ENCODE measurements at places on chromosomes 12 and 14.
A peak's percentile ranks its signal among the peaks of the same experiment; 100 is the strongest.

DNA sequence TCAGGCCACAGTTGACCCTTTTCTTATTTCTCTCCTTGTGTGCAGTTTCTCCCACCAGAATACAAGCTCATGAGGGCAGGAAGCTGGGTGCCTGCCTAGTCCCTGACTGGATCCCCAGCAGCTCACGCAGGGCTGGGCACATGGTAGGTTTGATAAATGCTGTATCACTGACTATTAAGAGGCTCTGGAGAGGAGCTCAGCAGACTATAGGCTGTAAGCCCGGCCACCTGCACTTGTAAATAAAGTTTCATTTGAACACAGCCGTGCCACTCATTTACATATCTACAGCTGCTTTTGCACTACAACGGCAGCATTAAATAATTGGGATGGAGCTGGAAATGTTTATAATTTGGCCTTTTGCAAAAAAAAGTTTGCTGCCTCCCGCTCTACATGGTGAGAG is 32.0 kb downstream of the CHGA start:
- DNase-seq: no peak

GRCh38 chr12:123396954-123397353 is 13.0 kb downstream of the KMT5A start:
- DNase-seq: no peak

- DNase-seq: no peak
These were observed 308.0 kb downstream of the ITPR2 start for GRCh38 chr12:26524862-26525465.

- no peak for DNase-seq
These were observed 431.8 kb downstream of the SLC6A15 start for GRCh38 chr12:84480803-84481202.

GRCh38 chr12:46373301-46374296 is 1.0 kb upstream of the SLC38A2 start:
- DNase-seq: peak; percentile 65

DNA sequence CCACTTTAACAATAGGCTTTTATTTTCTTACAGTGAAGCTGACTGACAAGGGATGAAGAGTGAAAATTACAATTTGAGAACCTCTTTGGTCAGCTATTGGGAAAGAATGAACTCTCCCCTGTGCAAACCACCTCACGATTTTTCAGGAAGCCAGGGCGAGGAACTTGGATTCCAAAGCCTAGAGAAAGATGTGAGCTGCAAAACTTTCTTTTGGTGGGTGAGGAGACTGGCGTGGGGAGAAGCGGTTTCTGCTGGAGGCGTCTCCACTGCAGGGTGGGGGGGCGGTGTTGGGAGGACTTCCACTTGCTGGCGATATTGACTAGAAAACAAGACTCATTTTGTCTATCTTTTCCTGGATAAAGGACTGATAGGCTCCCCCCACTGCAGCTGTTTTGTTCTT is 59.3 kb upstream of the VRK1 start:
- no peak for DNase-seq

- DNase-seq: no peak
These were observed 2.1 kb upstream of the GPD1 start for GRCh38 chr12:50101663-50102062.

DNA sequence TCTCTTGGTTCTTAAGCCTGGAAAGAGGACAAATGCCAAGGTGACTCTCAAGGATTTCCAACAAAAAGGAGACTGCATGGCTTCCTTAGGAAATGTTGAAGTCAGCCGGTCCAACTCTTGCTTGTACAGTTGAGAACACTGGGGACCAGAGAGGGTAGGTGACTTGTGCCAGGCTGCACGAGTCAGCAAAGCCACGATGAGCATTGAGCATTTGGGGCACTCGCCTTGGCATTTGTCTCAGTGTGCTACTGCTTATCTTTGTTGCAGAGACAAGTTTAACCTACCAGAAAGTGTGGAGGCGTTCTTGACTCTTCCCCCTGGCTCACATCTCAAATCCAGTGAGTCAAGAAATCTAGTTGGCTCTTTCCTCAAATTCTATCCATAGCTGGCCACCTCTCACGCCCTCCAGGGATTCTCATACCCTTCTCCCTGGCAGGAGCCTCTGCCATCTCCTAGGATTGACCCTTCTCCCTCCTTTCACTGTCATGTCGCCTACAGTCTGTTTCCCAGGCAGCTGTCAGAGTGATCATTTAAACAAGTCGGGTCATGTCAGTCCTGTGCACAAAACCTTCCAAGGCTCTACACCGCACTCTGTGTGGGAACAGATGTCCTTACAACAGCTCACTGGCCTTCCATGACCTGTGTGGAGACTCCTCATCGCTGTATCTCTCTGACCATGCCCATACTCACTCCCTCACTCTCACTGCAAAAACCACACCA is 17.2 kb upstream of the KRT83 start:
- no peak for DNase-seq

All from activated naive CD4-positive, alpha-beta T cell treated with anti-CD3 and anti-CD28 coated beads, Interleukin-2, amount 50 U/mL, for 72 hours (primary cell).